Placental pericyte (primary cell): ENCODE measurements at places on chromosomes 16 and 17. TPM values are rescaled to one million over a fixed set of nuclear protein-coding genes. Genes with fewer than 3 reads are reported as not detected.

PRR29 gene
- total RNA-seq: 0.14 and 0.44 TPM in 2 replicates

EXOC3L1 gene
- not detected in 2 replicates for total RNA-seq

PDILT gene
- total RNA-seq: not detected in 2 replicates

KRT12 gene
- 0.43 TPM in 1 of 2 replicates, not detected in the other for total RNA-seq

GCGR gene
- not detected in 2 replicates for total RNA-seq

DPEP1 gene
- 0.88 TPM in 1 of 2 replicates, not detected in the other for total RNA-seq

RNF112 gene
- total RNA-seq: 0.22 and 0.29 TPM in 2 replicates
